Activated CD8-positive, alpha-beta memory T cell treated with anti-CD3 and anti-CD28 coated beads, Interleukin-2, amount 10 ng/mL, durations not matched to agents 7 days and 5 days (primary cell): ENCODE measurements at places on chromosomes 16 and 17.

DNA sequence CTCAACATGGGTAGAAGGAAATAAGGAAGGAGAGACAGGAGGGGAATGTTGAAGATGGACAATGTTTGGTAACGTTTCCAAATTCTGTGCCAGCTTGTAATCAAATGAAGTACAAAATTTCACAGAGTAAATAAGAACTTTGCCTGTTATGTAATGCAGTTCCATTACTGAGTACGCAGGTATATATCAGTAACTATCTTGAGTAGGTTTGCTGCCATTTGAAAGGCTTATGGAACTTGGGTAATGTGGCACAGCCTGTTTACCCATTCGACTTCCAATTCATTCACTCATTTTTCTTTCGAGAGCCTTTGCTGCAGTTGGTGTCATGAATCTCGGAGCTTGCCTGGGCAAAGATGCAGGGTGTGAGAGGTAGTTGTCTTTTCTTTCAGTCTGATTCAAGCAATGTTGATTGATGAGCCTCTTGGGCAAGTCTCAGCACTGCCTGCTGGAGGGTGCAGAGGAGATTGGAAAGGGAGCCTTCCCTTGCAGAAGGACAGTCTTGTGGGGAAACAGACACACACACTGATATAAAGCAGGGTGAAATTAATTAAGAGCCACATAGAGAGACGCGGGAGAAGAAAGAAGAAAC lies 53.4 kb downstream of the ZNF18 start:
- DNase-seq, result no peak

DNA sequence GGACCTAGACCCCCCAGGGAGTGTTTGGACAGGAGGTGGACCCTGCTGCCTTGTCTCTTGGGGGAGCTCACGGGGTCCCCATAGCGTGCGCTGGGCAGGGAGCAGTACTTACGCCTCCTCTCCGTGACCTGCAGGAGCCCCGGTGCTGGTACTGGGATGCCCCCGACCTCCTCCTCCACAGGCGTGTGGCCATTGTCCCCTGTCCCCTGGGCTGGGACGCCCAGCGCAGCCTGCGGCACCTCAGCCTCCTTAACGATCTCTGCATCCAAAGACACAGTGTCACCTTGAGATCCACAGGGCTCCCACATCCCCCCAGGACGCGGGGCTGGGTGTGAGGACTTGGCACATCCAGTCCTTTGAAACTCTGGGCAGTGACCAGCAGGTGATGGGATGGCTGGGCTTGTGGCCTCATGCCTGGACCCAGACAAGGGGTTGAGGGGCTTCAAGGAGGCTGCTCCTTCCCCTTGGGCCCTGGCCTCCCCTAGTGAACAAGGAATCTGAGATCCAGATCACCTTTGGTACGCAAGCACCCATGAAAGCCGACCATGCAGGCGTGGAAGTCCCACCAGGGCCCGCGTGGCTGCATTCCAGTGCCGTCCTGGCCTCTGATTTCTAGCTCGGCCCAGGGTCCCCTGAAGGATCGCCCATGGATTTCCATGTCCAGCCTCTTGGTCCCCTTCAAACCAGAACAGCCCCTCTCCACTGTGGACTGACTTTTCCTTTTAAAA lies 9.9 kb downstream of the DBNDD1 start:
- no peak for DNase-seq

- no peak for DNase-seq
Observed at GRCh38 chr16:23351360-23351759, 49.3 kb downstream of the SCNN1B start.

GRCh38 chr16:67093098-67093726 lies 16.5 kb upstream of the PHAF1 start:
- no peak for DNase-seq
